ENCODE measurements at places on chromosomes 3 and 15. TPM values are rescaled to one million over a fixed set of nuclear protein-coding genes. Genes with fewer than 3 reads are reported as not detected.

DNA sequence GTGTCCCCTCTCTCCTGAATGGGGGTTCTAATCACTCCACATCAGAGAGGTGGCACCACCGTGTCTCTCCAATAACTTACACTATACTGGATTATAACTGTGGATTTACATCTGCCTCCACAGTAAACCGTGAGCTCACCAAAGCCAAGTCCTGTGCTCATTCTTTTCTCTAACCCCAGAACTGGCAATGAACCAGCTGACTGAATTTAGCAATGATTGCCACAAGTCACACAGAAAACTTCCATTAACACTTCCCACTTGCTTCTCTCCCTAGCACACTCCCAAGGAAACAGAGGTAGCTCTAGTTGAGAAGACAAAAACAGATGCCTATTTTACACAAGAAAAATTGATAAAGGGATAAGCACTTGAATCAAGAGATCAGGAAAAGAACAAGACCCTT lies 361.3 kb downstream of the ULK4 start:
- DNase-seq, result no peak

- DNase-seq, result peak; percentile 98
Measured at GRCh38 chr3:25427942-25428788, at the start of gene RARB. TSS of gene RARB (plus strand) at chr3:25428263. CDS start at chr3:25428732, 469 bp downstream.

DNA sequence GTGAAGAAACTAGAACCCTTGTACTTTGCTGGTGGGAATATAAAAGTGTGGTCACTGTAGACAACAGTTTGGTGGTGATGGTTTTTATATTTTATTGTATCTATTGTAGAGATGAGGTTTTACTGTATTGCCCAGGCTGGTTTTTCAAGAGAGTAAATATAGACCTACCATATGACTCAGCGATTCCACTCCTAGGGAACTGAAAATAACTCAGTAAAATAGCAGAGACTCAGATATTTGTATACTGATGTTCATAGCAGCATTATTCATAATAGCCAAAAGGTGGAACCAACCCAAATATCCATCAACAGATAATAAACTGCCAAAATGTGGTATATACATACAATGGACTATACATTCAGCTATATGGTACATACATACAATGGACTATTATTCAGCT lies 68.8 kb upstream of the IL12A start:
- DNase-seq, result no peak

DNA sequence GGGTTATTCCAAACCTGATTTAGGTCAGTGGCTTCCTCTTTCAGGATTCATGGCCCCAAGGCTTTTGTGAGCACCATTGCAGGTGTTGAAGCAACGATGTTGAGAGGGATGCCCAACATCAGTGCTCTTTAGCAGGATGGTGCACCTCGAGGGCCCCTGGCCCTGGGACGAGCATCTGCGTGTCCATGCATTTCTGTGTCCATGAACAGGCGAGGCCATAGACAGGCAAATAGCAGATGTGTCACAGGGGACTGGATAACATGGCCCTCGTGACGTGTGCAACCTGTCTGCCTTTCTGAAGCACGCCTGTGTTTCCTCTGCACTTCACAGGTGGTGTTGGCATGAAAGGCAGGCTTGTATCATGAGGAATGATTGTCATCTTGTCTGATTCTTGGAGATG lies 132.3 kb downstream of the SNRPN start:
- DNase-seq, result no peak

GRCh38 chr3:64311424-64312061 lies 86.3 kb upstream of the PRICKLE2 start:
- peak; percentile 18 for DNase-seq

- DNase-seq, result no peak
Measured at GRCh38 chr3:97138914-97139541, 324.6 kb downstream of the EPHA6 start.

DNA sequence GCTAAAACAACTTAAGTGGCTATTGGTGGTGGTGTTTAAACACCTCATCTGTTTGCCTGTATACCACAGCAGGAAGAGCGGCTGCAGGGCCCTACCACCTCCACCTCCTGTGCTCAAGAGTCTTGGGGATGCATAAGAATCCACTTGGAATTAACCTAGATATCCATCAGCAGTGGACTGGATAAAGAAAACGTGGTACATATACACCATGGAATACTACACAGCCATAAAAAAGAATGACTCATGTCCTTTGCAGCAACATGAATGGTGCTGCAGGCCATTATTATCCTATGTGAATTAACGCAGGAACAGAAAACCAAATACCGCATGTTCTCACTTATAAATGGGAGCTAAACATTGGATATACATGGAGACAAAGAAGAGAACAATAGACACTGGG lies 76.8 kb downstream of the SETMAR start:
- DNase-seq, result no peak

- peak; percentile 55 for DNase-seq
Measured at GRCh38 chr3:99669879-99670555, 31.6 kb downstream of the COL8A1 start.

- peak; percentile 85 for DNase-seq
Measured at GRCh38 chr3:141686466-141687291, 51.4 kb upstream of the RNF7 start.

GRCh38 chr3:118137778-118138177 lies 896.9 kb downstream of the IGSF11 start:
- no peak for DNase-seq

GRCh38 chr3:154522036-154522602 lies 92.1 kb upstream of the GPR149 start:
- DNase-seq, result no peak

- DNase-seq, result no peak
Measured at GRCh38 chr3:69865925-69866679, 126.8 kb downstream of the MITF start.

DNA sequence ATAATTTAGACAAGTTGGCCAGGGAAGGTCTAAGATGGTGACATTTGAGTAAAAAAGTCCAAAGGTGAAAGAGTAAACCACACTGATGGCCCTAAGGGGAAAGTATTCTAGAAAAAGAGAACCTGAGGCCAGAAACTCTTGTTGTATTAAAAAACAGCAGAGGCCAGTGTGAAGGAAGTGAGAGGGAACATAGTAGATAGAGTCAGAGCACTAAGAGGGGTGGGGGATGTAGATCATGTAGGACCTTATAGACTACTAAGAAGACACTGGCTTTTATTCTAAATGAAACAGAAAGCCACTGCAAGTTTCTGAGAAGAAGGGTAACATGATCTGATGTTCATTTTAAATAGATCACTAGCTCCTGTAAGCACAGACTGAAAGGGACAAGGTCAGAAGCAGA lies 14.5 kb downstream of the POLQ start:
- no peak for DNase-seq

- DNase-seq, result peak; percentile 80
Measured at GRCh38 chr3:129650256-129650872, 43.9 kb upstream of the PLXND1 start.

DNA sequence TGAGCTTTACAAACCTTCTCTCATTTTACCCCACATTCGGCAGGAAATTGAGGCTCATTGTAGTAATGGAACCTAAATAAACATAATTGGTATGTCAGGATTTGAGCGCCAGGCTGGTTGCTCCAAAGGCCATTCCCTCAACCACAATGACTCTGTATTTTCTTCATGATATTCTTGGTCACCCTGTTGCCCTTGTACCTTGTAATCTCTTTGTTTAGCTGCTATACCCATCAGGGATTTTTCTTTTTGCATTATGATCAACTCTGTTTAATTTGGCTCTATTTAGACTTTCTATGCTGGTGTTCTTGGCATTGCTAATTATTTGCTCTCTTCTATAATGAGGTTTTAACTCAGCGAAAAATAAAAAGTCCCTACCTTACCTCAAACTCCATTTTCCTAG lies 29.8 kb downstream of the DUOX2 start:
- no peak for DNase-seq

GRCh38 chr15:28082891-28083684 lies 16.0 kb downstream of the OCA2 start:
- no peak for DNase-seq

GRCh38 chr3:174330303-174330702 lies 528.8 kb upstream of the NAALADL2 start:
- DNase-seq, result peak; percentile 17

- DNase-seq, result no peak
Measured at GRCh38 chr3:181755959-181756358, 44.2 kb downstream of the SOX2 start.

GRCh38 chr3:182172534-182172933 lies 460.8 kb downstream of the SOX2 start:
- no peak for DNase-seq

CYP8B1 gene
- polyA plus RNA-seq, result not detected

GREM1 gene
- polyA plus RNA-seq, result not detected

TMEM42 gene
- polyA plus RNA-seq, result 46.4 TPM

MYRIP gene
- polyA plus RNA-seq, result 6.7 TPM

REC114 gene
- not detected for polyA plus RNA-seq

ROPN1 gene
- not detected for polyA plus RNA-seq

Data from endothelial cell of umbilical vein (primary cell).